Vagina (tissue), 2 donors: ENCODE measurements at places on chromosomes 1 and 21.

- DNase-seq: no peak
Measured at GRCh38 chr1:165639821-165640623, 9.0 kb downstream of the MGST3 start.

- no peak for DNase-seq
Measured at GRCh38 chr1:56034847-56035481, 544.4 kb downstream of the PLPP3 start.

- DNase-seq: no peak
Measured at GRCh38 chr1:55539652-55540512, 324.7 kb upstream of the USP24 start.

- DNase-seq: no peak
Measured at GRCh38 chr1:90850898-90851710, 134.0 kb upstream of the BARHL2 start.

GRCh38 chr1:42317308-42317707 lies 17.7 kb downstream of the FOXJ3 start:
- DNase-seq: no peak

DNA sequence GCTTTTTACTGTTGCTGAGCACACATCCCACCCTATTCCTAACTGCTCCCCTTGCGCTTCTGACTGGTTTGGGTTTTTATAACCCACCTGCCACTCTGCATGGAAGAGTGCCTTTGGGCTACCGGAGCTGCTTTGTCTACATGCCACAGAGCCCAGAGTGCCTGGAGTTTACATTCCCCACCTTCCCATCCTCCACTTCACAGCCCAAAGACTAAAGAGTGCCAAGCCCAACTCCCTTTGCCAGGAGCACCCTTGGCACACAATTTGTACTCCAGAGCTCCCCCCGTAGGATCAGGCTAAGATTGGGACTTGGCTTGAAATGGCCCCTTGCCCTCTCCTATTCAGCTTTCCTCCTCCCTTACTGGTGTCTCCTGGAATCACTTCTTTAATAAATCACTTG lies 63.3 kb downstream of the LHX9 start:
- no peak for DNase-seq

GRCh38 chr1:114755006-114755931 lies 2.5 kb downstream of the CSDE1 start:
- DNase-seq: no peak

DNA sequence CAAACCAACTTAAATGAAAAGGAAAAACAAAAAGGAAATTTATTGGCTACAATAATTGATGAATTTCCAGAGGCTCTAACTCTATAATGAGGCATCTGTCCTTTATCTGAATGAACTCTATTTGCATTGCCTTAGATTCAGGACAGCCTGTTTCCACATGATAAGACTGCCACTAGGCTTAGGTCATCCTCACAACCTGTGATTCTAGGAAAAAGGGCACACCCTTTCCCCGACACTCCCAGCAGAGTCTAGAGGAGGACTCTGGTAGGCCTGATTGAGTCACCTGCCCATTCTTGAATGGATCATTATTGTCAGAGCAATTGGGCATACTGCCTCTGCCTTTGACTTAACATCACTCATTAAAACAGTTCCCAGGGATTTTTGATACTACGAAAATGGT lies 262.8 kb downstream of the TPR start:
- no peak for DNase-seq

DNA sequence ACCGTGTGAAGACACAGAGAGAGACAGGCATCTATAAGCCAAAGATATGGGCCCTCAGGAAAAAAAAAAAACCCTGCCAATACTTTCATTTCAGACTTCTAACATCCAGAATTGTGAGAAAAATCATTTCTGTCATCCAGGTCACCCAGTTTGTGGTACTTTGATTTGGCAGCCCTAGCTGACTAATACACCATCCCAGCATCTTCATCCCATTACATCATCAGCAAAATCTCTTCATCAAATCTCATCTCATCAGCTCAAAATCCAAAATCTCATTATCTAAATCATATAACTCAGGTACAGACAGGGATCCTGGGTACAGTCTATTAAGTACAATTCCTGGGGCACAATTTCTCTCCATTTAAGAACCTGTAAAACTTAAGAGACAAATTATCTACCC lies 51.9 kb upstream of the GJA8 start:
- no peak for DNase-seq

DNA sequence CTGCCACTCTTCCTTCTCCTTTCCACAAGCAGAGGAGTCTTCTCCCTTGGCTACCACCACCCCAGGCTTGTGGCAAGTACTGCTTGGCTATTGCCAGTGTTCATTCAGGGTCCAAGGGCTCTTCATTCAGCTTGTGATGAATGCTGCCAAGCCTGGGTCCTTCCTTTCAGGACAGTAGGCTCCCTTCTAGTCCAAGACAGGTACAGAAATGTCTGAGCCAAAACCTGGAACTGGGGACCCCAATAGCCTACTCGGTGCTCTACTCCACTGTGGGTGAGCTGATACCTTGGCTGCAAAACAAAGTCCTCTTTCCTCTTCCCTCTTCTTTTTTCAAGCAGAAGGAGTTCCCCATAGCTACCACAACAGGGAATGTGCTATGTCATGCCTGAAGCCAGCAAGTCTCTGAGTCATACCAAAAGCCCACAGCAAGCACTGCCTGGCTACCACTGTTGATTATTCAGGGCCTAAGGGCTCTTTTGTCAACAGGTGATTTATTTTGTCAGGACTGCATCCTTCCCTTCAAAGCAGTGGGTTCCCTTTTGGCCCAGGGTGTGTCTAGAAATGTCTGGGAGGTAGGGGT lies 268.9 kb downstream of the HHAT start:
- DNase-seq: no peak

DNA sequence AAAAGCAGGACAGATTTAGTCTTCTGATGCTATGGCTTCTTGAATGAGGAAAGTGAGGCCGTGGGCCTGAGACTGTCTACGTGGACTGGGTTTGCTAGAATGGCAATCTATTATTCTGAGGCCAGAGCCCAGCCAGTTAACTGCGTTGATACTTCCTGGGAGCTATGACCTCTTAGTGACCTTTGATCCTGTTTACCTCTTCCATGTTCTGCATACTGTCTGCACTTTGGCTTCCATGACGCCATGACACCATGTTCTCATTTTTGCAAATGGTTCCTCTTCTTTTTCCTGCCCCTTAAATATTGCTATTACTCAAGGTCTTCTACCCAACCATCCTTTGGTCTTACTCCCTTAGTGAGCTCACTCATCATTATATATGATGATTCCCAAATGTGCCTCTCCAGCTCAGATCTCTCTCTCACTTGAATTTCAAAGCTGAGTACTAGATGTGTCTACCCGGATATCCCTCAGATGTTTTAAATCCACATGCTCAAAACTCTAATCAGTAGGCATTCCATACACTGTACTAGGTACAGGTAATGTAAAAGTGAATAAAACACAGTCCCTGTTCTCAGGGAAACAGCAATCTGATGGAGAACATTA lies 66.1 kb upstream of the ATP1A1 start:
- DNase-seq: no peak

GRCh38 chr1:200448034-200448762 lies 38.4 kb upstream of the ZNF281 start:
- DNase-seq: no peak

- no peak for DNase-seq
Measured at GRCh38 chr21:44723177-44724131, 12.1 kb upstream of the TSPEAR start.

DNA sequence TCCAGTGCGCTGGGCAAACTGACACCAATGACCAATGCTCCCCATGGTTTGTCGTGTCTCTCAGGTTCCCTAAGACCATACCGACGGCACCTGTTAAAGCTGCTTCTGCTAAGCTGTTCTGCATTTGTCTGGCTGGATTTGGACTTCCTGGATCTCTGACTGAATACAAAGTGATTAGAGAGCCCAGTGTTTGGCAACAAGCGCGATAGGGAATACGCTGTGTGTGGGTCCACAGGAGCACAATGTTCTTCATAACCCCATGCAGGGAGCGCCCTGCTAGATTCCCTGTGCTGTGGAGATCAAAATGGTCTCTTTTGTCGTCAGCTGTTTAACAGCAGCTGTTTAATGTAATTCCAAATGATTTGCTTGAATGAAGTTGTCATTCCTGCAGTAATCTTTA lies 26.0 kb upstream of the ESRRG start:
- no peak for DNase-seq
